ENCODE measurements at places on chromosomes 13 and 19.

DNA sequence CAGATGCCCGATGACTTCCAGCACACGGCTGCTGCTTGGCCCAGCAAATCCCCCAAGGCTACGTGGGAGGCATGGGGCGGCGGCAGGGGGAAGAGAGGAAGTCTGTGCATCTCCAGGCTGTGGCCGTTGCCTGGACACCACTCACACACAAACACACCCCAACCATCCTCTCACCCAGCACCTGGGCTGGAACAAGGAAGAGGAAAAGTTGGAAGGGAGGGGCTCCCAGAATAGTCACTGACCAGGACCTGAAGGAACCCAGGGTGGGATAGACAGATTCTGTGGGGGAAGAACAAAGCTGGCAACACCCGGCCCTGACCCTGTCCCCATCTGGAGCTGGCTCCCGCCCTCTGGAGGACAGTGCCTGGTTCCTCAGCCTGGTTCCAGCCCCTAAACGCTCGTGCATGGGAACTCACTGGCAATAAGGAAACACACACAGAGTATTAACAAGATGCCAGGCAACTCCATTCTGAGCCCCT, 11.2 kb downstream of the PPP6R1 start:
- DNase-seq, result no peak

- DNase-seq, result no peak
These were observed 64.2 kb downstream of the SIAH3 start for GRCh38 chr13:45787346-45787745.

DNA sequence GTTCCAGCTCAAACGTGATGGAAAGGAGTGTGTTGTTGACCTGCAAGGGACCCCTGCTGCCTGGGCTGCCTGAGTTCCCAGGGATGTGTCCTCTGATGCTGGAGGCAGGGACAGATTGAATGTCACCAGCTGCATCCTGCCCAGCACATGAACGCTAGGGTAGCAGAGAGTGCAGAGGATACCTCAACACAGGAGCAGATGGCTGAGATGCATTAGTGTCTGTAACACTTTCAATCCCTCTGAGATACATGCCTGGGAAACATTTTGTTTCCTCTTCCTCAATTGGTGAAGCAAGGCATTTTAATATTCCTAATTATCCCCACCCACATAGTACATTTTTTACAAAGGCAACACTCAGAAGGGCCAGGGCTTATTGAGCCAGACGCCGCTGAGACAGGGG, 106.4 kb upstream of the UBL3 start:
- DNase-seq, result no peak

DNA sequence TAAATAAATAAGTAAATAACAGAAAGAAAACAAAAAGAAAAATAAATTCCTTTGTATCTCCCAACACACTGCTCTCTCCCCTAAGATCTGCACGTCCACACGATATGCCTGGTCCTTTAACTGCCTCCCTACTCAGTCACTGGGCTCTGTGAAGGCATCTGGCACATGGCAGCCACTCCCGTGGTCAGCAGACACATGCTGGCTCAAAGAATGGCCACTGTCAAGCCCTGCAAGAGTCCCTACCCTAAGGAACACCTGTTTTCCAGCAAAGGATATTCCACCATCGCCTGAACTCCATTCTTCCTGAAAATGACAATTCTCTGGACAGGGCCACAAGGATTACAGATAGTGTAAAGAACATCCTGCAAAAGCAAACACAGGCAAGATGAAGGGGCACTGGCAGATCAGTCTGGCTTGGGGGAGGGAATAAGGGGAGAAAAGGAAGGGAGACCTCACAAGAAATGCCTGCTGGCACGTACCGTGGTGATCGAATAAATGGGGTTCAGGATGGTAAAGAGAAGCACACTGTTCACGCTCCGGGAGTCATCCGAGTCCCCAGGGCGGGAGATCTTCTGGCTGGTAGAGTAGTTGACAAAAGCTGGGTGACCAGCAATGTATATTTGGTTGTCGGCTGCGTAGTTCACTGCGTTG, 4.3 kb downstream of the HNRNPL start:
- no peak for DNase-seq

DNA sequence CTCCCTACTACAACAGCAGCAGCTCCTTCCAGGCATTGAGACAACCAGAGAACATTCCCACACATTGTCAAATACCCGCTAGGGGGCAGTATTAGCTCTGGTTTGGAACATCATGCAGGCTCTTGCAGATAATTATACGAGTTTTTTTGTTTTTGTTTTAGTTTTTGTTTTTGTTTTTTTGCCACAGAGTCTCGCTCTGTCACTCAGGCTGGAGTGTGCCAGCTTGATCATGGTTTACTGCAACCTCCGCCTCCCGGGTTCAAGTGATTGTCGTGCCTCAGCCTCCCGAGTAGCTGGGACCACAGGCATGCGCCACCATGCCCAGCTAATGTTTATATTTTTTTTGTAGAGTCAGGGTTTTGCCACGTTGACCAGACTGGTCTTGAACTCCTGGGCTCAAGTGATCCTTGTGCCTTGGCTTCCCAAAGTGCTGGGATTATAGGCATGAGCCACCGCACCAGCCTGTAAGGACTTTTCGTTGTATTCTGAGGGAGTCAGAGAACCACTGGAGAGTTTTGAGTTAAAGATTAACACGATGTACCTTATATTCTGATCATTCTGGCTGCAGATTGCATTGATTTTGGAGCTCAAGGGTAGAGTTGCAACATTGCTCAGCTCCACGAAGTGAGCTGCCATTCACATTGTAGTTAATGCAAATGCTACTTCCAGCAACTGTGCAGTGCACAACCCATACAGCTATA, 41.7 kb upstream of the CEACAM20 start:
- peak; percentile 29 for DNase-seq

GRCh38 chr13:90943946-90944345, 403.5 kb upstream of the MIR17HG start:
- DNase-seq, result no peak

- no peak for DNase-seq
These were observed 217.8 kb downstream of the LHFPL6 start for GRCh38 chr13:39385154-39385553.

DNA sequence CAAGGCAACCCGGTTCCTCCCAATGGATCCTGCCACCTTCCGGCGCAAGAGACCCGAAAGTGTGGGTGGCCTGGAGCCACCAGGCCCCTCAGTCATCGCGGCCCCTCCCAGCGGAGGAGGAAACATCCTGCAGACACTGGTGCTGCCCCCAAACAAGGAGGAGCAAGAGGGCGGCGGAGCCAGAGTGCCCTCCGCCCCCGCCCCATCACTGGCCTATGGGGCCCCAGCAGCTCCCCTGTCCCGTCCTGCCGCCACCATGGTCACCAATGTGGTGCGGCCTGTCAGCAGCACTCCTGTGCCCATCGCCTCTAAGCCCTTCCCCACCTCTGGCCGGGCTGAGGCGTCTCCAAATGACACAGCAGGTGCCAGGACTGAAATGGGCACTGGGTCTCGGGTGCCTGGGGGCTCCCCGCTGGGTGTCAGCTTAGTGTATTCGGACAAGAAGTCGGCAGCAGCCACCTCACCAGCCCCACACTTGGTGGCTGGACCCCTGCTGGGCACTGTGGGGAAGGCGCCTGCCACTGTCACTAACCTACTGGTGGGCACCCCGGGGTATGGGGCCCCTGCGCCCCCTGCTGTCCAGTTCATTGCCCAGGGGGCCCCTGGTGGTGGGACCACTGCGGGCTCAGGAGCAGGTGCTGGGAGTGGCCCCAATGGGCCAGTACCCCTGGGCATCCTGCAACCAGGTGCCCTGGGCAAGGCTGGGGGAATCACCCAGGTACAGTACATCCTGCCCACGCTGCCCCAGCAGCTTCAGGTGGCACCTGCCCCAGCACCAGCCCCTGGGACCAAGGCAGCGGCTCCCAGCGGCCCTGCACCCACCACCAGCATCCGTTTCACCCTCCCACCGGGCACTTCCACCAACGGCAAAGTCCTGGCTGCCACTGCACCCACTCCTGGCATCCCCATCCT, 11.2 kb upstream of the PRR19 start:
- peak; percentile 38 for DNase-seq

- DNase-seq, result peak; percentile 58
These were observed 176.2 kb downstream of the FOXO1 start for GRCh38 chr13:40490086-40490758.

DNA sequence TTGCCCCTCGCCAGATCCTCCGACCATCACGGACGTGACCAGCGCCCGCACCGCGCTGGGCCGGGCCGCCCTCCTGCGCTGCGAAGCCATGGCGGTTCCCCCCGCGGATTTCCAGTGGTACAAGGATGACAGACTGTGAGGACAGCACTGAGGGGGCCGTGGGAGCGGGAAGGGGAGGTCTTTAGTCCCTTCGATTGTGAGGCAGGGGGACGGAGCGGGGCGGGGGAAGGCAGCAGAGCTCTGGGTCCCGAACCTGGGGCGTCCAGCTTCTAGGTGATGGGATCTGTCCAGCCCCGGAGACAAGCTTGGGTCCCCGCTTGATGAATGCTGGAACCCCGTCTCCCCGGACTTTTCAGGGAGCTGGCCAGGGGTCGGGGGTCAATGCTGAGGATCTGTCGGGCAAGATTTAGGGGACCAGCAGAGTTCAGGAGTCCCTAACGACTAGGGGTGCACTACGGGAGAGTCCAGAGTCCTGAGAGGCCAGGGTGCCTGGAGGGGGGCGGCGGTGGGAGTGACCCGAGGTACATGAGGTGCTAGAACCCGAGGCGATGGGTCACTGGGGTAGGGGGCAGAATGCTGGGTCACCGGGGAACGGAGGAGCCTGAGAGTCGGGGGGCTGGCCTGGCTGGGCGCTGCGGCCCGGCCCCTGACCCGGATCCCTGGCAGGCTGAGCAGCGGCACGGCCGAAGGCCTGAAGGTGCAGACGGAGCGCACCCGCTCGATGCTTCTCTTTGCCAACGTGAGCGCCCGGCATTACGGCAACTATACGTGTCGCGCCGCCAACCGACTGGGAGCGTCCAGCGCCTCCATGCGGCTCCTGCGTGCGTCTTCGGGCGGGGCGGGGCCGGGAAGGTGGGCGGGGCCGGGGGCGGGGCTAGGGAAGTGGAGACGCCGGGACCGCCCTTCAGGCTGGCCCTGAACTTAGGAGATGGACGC, 14.6 kb downstream of the VSIG10L start:
- DNase-seq, result peak; percentile 28

All from central memory CD4-positive, alpha-beta T cell (primary cell).